ENCODE measurements at places on chromosomes 12 and 14. TPM values are rescaled to one million over a fixed set of nuclear protein-coding genes. Genes with fewer than 3 reads are reported as not detected.

SLC6A12 gene
- total RNA-seq, result not detected

LRTM2 gene
- 0.10 TPM for total RNA-seq

TRIP11 gene
- total RNA-seq, result 34.6 TPM

SOAT2 gene
- total RNA-seq, result not detected

AQP6 gene
- not detected for total RNA-seq

KLRB1 gene
- not detected for total RNA-seq

B4GALNT3 gene
- not detected for total RNA-seq

TBC1D30 gene
- 14.0 TPM for total RNA-seq

CBLN3 gene
- 1.2 TPM for total RNA-seq

KRT80 gene
- 7.2 TPM for total RNA-seq

SERPINA9 gene
- total RNA-seq, result not detected

LTB4R gene
- total RNA-seq, result 3.2 TPM

SDSL gene
- total RNA-seq, result 2.0 TPM

SPRYD3 gene
- 28.7 TPM for total RNA-seq

CCDC88C gene
- 40.3 TPM for total RNA-seq

PDZRN4 gene
- not detected for total RNA-seq
